ENCODE measurements at places on chromosomes 16 and 17.

DNA sequence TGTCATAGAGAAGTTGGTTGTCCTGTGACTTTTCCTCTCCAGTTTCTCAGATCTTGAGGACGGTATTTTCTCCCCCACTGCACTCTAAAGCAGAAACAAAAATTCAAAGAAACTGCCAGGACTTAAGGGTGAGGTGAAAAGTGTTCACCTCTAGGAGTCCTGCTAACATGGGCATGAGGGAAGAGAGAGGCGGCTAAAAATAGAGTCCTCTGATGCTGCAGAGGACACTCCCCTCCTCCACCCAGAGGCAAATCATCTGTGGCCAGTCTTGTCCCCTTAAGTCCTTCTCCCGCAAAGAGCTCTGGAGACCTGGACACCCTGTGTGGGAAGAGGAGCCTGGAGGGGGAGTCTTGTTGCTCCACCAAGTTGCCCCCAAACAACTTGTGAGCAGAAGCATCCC, 4.7 kb upstream of the DDX19A start:
- no peak for DNase-seq

DNA sequence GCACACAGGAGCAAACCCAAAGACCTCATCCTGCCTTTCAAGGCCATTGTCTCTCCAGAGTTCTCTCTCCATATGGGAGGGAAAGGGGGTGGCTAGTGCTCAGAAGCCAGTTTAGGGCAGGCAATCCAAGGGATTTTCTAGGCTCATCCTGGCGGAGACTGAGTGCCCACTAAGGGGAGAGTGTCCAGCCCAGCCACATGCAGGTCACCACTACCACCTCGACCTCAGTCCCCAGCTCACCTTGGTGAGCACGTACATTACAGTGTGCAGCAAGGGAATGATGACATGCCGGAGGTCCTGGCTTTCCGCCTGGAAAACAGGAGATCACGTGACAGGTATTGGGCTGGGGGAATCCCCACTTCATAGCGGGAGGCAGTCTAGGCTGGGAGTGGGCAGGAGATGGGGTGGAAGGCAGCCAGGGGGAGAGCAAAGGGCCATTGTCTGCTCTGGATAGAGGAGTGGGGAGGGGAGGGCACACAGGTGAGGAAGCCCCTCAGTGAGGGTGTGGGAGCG, 29.9 kb downstream of the PIK3R6 start:
- no peak for DNase-seq

- DNase-seq = peak; percentile 84
These were observed 2.8 kb downstream of the KDM6B start for GRCh38 chr17:7836596-7837407.

DNA sequence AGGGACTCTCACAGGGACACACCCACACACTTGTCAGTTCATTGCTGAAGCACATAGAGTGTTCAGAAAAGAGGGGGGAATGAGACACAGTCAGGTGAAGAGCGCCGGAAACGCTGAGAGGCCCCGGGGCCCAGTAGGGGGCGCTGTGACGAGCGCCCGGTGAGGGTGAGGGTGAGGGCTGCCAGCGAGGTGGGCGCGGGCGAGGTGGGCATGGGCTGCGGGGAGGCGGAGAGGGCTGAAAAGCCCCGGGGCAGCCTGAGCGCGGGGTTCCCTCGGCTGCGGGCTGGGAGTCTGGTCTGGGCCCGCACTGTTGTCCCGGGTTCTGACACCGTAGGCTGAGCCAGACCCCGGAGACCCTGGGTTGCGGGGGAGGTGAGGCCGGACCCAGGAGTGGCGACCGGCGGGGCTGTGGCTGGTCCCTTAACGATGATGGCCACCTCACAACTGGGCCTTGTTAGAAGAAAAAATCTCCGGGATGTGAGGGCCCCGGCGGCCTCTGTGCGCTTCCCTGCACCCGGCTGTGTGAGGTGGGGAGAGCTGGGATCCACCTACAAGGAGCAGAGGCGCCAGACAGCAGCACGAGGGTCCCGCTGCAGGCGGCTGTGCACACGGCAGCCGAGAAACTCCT, 91.4 kb downstream of the C16orf78 start:
- no peak for DNase-seq

GRCh38 chr17:36707904-36708303, 106.5 kb downstream of the MRM1 start:
- DNase-seq = no peak

DNA sequence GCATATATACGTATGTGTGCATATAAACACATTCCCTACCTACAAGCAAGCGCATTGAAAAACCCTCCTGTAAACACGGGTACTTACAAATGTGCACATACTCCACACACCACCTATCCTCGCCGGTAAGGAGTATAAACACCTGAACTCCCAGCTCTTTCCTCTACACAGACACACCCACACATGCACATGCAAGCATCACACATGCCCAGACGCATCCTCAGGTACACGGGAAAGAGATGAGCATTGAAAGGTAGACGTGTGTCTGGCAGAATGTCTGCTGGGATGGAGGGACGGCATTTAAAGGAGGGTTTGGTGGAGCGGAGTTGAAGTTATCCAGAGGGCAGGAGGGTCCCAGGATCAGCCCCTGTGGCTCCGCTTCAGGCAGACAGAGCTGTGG, 4.7 kb upstream of the SMTNL2 start:
- no peak for DNase-seq

GRCh38 chr16:83458612-83459011, 349.2 kb upstream of the HSBP1 start:
- DNase-seq = no peak

- peak; percentile 8 for DNase-seq
These were observed 722 bp downstream of the CDC27 start for GRCh38 chr17:47188271-47188875.

DNA sequence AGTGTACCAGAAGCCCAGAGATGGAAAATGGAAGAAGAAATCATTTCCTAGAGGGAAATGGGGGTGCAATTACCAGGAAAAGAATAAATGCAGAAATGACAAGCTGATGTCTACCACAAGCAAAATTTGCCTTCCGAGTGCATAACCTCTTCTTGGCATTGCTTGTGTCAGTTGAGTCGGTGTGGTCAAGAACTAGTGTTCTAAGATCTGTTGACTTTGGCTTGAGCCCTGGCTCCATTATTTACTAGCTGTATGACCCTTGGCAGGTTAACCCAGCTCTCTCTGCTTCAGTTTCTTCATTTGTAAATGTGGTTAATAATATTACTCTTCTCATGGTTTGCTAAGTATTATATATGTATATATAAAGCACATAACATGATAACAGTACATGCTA, 273.0 kb upstream of the IRX5 start:
- no peak for DNase-seq

DNA sequence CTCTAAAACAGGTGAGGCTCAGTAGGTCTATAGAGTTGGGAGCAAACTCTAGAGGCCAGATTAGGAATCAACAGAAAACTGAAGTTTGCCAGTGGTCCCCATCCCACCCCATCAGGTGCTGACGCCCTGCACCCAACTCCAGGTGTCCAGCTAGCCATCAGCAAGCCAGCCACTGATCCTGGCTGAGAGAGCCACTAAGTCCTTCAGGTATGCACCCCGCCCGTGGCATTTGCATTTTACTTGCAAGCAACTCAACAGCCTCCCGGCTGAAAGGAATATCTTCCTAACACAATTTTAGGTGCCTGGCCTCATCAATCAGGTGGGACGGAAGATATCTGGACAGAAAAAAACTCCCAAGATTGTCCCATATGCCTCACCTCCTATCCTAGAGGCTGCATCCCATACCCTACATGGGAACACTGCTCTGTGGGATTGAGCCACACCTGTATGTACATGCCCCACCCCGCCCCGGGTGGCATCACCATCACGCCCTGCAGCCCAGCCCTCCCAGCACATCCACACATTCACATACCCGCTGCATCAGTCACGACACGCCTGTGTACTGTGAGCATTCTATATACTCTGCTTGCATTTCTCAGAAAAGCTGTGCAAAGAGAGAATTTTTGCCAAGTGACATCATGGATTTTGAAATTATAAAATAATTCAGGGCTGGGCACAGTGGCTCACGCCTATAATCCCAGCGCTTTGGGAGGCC, 8.3 kb downstream of the OTOP3 start:
- DNase-seq = no peak

- DNase-seq = no peak
These were observed 6.8 kb downstream of the FHOD1 start for GRCh38 chr16:67240506-67240905.

DNA sequence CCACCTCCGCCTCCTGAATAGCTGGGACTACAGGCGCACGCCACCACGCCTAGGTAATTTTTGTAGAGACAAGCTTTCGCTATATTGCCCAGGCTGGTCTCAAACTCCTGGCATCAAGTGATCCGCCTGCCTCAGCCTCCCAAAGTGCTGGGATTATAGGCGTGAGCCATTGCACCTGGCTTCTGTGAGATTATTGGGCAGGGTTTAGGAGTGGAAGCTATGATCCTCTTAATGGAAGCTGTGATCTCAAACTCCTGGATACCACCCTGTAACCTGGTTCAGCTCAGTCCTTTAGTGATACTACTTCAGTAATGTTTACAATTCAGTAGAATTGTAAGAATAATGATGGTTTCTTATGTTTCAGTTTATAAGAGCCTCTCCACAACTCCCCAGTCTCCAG, 14.1 kb downstream of the NFE2L1 start:
- no peak for DNase-seq

- no peak for DNase-seq
These were observed 138.0 kb downstream of the NLK start for GRCh38 chr17:28180449-28180848.

DNA sequence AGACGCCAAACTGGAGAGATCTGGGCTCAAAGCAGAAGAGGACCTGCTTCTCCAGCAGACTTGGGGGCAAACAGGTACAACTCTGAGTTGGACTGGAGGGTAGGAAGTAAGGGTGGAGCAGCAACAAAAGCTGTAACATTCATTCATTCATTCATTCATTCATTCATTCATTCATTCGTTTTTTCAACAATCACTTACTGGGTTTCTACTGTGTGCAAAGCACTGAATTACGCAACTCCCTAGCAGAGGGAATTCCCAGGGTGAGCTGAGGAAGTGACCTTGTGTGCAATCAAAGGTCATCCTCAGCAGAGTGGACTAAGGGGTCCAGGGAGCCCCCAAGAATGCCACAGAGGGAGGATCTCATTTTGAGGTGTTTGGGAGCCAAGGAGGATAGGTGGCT, 231.1 kb upstream of the SDK2 start:
- DNase-seq = no peak

GRCh38 chr17:65547253-65547670, 14.2 kb downstream of the AXIN2 start:
- no peak for DNase-seq

DNA sequence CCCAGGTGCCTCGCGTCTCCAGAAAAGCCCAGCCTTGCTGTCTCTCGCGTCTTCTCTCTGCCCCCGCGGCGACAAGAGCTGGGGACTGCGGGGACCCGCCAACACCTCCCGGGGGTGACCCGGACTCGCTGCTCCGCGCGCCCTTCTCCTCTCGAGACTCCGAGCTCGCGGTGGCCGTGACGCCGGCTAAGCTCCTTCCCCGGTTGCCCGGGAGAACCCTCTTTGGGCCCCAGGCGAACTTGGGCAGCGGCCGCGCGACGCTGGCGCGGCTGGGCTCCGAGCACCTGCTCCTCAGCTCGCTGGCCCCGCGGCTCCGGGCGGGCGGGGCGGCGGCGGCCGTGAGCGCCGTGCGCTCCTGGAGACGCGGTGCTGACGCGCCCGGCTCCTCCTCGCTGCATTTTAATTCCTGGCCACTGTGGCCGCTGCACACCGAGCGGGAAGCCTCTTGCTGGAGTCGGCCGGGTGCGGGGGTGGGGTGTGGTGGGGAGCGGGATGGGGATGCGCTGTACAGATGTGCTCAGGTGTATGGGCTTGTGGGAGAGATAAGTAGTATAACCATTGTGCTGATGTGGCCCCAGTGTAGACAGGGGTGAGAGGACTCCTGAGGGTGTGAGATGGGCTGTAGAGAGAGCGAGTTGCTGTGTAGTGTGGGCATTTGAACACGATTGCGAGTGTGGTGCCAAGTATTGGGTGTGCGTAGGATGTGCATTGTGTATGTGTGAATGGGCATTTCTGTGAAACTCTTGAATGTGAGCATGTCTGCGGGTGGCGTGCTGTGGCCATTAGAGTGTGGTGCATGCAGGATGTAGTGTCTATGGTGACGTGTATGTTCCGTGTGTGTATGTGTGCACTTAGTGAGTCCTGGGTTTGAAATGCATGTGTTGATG, at the start of gene ASIC2:
ASIC2 (minus strand) TSS at position 315 of the 887 bp plus-strand sequence.
- DNase-seq = peak; percentile 45

GRCh38 chr17:62064029-62064790, 868 bp downstream of the MED13 start:
- DNase-seq = peak; percentile 20
